ENCODE measurements at places on chromosomes 4 and X.
A peak's percentile ranks its signal among the peaks of the same experiment; 100 is the strongest.

- no peak for DNase-seq
Measured at GRCh38 chrX:106955004-106955772, 35.0 kb downstream of the CLDN2 start.

GRCh38 chrX:24294619-24295018, 19.2 kb downstream of the SUPT20HL2 start:
- no peak for DNase-seq

GRCh38 chr4:139859876-139860275, 194.3 kb downstream of the MGST2 start:
- no peak for DNase-seq

DNA sequence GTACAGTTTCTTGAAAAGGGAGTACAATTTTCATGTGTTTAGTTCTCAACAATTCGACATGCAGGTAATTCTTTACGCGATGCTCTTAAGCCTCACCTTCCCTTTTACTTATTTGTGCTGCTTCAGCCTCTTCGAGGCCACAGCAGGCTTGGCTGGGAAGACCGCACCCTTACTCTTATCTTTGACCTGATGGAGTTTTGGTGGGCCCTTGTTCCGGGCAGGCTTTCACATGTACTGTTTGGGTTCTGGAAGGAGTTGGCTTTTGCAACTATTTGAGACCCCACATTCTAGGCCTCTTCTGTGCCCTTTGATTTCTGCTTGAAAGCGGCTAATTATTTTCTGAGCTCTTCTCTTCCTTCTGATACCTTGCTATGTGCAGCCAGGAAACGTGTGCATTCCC, 60.2 kb downstream of the FAM193A start:
- no peak for DNase-seq

DNA sequence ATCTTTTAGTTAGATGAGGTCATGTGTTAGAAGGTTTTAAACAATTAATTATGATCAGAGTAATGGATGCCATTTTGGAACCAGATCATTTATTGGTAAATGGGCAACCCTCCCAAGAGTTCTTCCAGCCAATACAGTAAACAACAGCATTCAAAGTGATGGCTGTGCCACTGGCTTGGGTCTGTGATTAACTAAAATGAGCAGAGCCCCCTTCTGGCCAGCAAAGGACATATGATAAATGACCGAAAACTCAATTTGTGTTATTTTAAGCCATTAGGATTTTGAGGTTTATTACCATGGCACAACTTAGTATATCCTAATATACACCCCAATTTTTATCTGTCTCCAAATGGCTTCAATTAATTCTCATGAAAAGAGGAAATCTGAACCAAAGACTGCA, 90.8 kb upstream of the NPFFR2 start:
- DNase-seq = peak; percentile 0

DNA sequence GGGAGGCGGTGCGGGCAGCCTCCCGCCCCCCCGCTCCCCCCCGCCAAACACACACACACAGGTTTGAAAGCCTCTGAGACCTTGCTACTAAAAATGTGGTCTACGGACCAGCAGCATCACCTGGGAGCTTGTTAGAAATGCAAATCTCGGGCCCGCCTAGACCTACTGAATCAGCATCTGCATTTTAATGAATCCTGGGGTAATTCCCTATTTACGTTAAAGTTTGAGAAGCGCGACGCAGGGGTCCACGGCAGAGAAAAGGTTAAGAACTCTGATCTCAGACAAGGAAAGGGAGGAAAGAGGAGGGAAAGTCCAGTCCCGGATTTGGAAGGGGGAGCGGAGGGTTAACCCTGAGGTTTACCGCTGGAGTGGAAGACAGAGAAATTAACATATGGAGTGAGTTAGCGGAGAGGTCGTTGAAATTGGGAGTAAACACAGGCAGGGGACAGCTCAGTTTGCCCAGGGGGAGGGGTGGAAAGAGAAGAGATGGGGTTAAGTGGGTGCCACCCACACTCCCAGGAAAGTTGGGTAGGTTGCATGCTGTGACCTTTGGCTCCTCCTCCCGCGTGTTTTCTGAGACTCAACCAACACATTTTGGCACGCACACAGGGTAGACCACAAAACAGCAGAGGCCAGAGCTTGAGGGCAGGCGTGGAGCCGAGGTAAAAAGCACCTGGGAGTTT, 483.6 kb downstream of the BCOR start:
- no peak for DNase-seq

DNA sequence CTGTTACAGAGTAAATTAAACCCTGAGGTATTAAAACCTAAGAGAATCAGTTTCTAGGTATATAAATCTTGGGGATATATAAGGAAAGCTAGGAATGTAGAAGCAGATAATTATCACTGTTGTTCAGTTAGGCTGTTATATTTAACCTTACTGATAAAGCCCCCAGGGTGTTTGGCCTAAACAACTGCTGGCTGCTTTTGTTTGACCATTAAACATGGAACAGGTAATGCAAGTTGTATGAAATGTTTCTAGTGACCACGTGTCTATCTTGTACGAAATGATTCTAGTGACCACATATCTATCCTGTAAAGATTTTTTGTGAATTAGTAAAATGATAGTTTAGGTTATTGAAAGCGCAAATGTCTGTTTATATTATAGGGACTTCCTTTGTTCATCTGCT, 52.6 kb downstream of the SGMS2 start:
- DNase-seq = no peak

DNA sequence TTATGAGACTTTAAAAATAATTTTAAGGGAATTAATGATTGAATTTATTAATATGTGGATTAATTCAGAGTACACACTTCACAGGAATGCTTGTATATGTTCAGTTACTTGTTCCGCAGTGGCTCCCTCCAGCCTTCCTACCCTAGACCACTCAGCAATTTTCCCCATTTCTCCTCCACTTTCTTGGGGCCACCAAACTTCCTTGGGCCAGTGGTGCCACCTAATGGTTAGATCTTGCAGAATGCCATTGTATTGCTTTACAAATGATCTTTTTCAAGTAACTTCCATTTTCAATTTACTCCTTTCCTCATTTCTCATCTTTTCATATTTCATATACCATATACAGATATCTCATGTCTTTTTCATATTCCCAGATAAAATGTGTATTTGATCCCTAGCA, 3.6 kb upstream of the RNF175 start:
- DNase-seq = no peak

- DNase-seq = no peak
Measured at GRCh38 chr4:99649778-99650177, 7.8 kb downstream of the C4orf54 start.

DNA sequence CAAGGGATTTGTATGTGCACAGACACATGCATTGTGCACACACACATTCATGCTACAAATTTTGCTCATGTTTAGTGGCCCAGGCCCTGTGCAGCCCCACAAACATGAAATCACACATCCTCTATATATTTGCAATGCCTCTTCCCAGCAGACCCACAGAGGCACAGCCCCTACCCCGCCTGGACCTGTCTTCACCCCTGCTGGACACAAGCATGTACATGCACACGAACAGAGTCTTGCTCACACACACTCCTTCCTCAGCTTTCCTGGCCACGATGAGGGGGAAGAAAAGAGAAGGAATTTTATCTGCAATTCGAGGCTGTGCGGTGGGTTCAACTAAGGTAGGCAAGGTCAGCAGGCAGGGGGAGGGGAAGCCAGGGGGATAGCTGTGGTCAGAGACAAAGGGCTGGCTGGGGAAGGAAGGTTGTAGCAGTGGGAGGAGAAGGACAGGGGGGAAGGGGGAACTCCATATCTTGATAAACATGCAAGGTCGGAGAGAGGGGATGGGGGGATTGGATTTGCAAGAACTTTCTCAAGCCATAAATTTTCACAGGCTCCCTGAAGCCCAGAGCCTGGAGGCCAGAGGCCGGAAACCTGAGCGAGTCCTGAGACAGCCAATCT, 156.4 kb downstream of the EFNB1 start:
- DNase-seq = no peak

DNA sequence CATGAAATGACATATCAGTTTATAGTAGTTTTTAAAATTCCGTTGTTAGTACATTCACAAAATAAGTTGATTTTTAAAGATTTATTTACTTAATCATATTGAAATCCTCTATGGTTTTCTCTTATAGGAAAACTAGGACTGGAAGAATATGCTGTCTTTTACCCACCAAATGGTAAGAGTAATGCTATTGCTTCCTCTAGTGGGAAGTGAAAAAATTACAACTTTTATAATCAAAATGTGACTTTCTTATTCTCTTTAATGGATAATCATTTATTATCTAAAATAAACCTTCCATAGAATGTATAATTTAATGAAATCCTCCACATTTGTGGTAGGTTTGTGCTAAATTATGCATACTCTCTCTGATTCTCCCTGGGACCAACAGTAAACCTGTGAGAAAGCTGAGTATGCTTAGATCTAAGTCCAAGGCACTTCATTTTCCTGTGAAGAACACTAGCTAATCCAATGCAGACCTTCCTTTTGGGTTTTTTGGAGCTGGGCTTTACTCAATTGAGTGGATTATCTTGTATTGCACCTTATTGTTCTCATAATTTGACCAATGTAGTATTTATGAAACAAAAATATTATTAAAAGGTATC, 136.2 kb downstream of the TBC1D19 start:
- DNase-seq = peak; percentile 9

DNA sequence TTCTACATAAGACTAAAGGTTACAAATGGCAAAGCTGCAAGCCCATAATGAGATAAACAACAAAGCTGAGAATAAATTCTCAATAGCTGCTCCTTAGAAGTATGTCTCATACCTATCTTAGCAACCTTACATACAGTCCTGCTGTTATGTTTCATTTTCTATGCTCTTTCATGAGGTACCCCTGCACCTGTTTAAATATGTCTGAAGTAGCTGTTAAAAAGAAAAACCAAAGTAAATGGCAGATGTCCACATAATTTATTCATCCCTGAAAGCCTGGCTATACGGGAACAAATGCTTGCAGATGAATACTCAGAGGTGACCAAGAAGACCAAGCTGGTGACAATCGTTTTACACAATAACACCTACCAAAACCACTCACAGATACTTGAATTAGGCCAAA, 22.5 kb downstream of the PPA2 start:
- no peak for DNase-seq

DNA sequence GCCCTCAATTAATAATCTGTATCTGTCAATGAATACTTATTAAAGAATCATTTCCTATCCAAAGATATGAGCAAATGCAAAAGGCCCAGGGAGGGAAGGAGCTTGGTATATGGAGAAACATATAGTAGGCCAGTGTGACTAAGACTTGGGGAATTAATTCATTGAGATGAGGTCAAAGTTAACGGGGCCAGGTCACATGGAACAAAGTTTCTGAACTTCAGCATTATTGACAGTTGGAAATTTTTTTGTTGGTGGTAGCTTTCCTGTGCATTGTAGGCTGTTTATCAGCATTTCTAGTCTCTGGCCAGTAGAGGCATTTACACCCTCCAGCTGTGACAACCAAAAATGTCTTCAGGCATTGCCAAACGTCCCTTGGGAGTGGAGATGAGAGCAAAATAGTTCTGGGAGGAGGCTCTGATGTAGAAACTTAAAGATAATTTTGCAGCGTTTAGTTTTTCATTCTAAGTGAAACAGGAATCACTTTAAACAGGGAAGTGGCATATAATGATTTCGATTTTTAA, 202.0 kb downstream of the SLC4A4 start:
- no peak for DNase-seq

DNA sequence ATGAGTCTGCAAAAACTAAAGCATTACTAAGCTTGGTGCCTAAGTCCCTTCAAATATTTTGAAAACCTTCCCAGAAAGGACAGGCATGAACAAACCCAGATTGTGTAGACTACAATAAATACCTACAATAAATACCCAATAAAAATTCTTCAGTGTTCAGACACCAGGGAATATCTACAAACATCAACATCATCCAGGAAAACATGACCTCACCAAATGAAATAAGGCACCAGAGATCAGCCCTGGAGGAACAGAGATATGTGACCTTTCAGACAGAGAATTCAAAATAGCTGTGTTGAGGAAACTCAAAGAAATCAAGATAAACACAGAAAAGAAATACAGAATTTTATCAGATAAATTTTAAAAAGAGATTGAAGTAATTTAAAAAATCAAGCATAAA, 57.8 kb upstream of the NLRP2B start:
- no peak for DNase-seq

- no peak for DNase-seq
Measured at GRCh38 chrX:96909291-96909690, 25.6 kb downstream of the RPA4 start.

GRCh38 chr4:37001688-37002436, 242.7 kb upstream of the NWD2 start:
- DNase-seq = no peak

GRCh38 chrX:29470030-29470429, 745.3 kb upstream of the MAGEB2 start:
- DNase-seq = no peak

- peak; percentile 17 for DNase-seq
Measured at GRCh38 chr4:157115613-157116335, 39.8 kb downstream of the GLRB start.

DNA sequence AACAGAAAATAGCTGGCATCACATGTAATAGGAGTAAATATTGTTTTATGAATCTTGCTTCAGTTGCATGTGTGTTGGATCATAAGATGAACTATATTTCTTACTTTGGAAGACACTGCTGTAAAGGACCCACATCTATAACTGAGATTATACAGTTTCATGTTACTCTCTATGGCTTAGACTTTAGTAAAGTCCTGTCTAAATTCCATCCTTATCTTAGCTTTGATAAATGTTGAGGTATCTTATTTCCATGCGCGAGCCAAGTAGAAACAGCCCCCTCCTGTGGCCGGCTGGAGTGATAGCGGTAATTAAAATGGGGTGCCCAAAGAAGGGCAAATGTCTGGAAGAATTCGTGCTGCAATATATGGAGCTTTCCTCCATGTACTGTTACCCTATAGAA, 43.0 kb downstream of the CCDC158 start:
- DNase-seq = peak; percentile 19

DNA sequence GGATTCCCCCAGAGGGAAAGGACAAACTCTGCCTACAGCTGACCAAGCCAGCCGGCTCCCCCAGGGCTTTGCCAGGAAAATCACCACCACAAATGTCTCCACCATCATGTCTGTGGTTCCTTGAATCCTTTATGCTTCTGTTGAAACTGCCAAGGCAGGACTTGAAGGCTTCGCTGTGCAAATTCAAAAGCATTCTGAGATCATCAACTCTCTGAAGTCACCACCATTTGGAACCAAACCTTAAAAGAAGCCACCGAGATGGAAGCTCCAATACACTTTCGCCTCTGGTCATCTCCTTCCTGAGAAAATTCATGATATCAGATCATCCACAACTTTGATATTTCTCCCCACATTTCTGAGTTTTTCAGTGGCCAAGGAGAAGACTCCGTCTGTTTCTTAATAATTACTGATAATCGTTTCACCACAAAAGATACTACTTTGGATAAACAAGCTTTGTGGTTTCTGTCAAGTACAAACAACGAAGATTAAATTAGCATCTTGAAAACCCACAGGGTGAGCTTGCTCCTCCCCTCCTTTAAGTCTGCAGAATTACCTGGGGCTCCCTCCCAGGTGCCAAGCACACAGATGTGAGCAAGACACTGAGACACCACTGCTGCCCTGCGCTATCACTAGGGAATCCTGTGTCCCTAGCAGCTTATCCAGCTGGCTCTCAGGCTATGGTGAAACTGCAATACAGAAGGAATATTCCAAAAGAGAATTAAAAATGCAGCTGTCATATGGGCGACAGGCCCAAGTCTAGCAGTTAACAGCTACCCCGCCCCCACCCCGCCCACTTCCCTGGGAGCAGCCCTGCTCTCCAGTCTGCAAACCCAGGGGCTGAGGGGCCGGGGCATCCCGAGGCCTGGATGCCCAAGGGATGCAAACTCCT, 125.0 kb upstream of the TBL1X start:
- DNase-seq = no peak

- no peak for DNase-seq
Measured at GRCh38 chr4:17687237-17687857, 72.9 kb downstream of the MED28 start.

GRCh38 chr4:145623831-145624230, 4.6 kb downstream of the MMAA start:
- no peak for DNase-seq

GRCh38 chr4:66575008-66575696, 904.9 kb upstream of the EPHA5 start:
- DNase-seq = peak; percentile 41

Data from HTR-8/SVneo (cell line).